GM12864 (cell line): ENCODE measurements at places on chromosomes 13 and 19.
A peak's percentile ranks its signal among the peaks of the same experiment; 100 is the strongest.

DNA sequence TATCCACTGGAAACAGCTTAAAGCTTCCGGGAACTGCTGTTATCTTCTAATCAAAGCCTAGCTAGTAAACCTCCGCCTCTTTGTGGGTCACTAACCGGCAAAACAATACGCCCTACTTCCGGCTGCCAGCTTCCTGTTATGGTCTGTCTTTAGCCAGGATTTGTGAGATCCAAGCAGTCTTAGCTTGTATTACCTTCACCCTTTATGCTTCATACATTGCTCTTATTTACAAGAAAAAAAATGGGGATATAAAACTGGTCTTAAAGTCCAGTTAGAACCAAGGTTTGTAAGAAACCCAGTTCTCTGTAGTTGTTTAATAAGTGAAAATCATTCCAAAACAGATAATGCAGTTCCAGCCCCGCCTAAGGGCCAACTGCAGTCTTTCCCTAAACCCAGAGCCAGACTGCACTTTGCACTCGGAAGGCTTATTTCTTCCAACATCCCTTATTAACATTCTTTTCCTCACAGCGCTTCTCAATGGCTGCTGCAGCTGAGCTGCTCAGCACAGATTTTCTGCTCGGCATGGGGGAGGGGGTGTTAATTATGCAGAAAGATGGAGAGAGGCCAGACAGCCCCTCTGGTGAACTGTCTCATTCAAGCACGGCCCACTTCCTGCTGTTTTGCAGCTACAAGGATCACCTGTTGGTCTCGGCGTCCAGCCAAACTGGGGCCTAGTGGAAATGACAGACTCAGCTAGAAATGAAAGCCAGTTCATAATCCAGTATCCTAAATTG is 368.4 kb downstream of the KLF12 start:
- peak; percentile 31 for DNase-seq

- no peak for DNase-seq
Observed at GRCh38 chr19:42420055-42420544, 7.1 kb downstream of the LIPE start.

GRCh38 chr13:31116224-31116623 is 45.5 kb downstream of the HSPH1 start:
- no peak for DNase-seq

DNA sequence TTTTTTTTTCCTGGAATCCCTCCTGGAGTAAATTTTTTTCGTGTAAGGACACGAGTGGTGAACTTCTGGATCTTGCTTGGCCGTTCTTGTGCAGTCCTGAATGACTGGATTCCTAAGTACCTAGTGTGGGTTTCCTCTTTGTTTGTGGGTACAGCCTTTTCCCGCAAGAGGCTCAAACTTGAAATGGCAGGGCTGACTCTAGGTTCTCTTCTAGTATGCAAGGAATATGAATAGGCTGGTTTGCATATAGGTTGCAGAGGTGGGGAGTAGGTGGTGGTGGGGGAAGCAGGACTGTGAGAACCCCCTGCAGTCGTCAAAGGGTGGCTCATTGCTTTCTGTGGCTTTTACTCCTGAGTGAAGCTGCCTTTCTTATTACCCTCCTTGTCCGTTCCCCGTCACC is 13.6 kb downstream of the UBAC2 start:
- DNase-seq, result peak; percentile 76

DNA sequence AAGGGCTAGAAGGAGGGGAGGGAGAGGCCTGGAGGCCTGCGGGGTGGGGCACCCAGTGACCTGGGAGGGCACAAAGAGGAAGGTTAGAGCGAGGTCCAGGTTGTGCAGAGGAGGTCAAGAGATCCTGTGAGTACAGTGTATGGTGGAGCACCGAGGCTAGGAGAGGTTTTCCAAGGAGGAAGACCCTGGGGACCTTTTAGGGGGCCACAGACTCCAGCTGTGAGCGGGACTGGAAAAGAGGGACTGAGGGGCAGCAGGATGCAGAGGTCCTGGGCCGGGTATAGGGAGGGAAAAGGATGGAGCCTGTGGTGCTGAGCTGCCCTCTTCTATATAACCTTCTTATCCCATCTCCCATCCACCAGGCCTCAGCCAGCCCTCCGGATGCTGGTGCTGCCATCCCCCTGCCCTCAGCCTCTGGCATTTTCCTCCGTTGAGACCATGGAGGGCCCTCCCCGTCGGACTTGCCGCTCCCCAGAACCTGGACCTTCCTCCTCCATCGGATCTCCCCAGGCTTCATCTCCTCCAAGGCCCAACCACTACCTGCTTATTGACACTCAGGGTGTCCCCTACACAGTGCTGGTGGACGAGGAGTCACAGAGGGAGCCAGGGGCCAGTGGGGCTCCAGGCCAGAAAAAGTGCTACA is 863 bp downstream of the ZNF581 start:
- DNase-seq, result no peak

- no peak for DNase-seq
Observed at GRCh38 chr19:48613852-48614435, 932 bp downstream of the FAM83E start.

- no peak for DNase-seq
Observed at GRCh38 chr19:16930753-16931152, 42.0 kb downstream of the F2RL3 start.

DNA sequence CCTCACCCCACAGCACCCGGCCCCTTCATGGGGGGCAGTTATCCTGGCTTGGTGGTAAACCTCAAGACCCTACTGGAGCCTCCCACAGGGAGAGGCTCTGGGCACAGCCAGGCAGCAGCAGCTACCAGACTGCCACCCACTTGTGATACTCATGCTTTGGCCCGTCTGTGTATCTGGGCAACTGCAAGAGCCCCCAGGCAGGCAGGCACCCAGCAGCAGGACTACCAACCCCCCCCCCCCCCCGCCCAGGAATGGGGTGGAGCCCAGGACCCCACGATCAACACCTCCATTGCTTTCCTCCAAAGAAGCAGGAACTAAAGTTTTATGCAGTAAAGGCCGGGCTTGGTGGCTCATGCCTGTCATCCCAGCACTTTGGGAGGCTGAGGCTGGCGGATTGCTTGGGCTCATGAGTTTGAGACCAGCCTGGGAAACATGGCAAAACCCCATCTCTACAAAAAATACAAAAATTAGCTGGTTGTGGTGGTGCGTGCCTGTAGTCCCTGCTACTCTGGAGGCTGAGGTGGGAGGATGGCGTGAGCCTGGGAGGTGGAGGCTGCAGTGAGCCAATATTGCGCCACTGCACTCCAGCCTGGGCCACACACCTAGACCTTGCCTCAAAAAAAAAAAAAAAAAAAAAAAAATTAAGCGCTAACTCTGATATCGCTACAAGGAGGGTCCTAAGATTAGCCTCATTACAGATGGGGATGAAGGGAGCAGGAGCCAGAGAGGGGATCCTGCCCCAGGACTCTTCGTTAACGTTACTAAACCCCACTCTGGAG is 1.1 kb upstream of the LYL1 start:
- DNase-seq, result no peak

DNA sequence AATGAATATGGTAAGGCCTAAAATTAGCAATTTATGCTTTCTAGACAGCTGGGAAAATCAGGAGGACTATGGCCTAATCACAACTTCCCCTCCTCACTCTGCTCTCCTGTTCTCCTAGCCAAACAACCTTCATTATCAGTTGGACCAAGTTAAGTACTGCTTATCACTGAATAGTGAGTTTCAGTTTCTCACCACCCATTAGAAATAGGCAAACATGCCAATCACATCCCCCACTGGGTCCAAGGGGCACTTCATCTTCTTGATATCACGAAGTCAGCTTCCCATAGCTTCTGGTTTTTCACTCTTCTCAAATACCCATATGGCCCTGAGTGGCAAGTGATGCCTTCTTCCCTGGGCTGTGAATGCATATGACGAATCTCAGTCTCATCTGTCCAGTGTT is 689.6 kb downstream of the SLITRK5 start:
- no peak for DNase-seq

- DNase-seq, result no peak
Observed at GRCh38 chr13:36950920-36951319, 30.9 kb upstream of the SMAD9 start.

DNA sequence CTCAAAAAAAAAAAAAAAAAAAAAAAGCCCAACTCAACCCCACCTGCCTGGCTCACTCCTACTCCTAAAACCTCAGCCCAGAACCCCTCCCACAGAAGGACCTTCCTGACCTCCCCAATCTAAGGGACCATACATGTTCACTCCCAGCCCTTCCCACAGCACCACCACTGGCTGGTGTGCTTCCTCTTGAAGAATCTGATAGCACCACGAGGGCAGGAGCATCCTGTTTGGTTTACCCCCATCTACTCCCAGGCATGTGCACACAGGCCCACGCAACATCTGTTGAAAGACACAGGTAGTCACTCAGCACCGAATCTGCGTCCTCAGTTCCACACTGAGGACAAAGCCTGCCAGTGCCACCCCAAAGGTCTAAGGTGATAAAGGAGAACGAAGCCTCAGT is 8.2 kb downstream of the LATS2 start:
- no peak for DNase-seq

GRCh38 chr13:98022210-98022609 is 68.7 kb downstream of the IPO5 start:
- DNase-seq, result no peak

DNA sequence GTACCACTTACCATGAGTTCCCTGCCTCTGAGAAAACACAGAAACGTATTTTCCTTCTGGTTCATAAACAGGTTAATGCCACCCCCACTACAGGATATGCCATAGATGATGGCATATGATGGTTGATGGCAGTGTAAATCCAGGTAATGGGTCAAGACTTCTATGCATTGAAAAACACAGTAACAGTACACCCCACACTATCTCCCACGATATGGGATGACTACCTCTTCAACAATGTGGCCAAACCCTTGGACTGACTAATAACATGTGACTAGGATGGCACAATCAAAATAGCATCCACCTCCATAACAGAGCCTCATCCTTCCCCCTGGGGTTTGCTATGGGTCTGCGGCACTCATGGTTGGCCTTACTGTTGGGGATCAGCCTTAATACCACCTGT is 22.0 kb downstream of the ZNF235 start:
- no peak for DNase-seq
